ENCODE measurements at places on chromosomes 6 and 20. TPM values are rescaled to one million over a fixed set of nuclear protein-coding genes. Genes with fewer than 3 reads are reported as not detected.

DNA sequence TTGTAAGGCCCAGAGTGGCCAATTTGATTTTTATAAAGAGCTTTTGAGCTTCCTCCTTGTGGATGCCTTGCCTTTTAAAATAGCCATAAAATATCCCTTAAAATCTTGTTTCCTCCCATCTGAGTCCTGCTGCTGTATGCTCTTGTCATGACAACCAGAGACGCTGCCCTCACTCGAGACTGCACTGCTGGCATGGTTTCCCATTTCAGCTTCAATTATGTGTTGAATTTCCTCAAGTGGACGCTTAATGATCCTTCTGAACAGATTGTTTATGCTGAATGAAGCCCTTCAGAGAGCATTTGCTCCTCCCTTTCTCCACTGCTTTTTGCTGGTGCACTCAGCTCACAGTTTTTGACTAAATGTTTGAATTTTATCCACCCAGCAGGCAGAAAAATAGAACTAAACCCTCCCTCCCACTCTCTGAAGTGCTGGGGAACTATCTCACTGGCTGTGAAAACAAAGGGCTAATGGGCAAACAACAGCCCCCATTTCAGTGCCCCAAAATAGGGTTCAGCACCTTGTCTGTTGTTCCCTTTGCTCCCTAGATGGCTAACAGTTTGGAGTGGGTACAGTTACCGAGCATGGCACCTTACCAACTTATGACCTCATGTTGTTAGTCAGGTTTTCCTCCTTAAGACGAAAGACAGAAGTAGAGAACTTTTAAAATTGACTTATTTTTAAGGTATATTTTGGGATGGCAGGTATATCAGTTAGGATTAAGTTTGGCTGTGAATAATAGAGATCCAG, 45.5 kb upstream of the RNF8 start:
- no peaks in the 10 kb centered on the region for H3K27me3 ChIP-seq
- no peak overlapping the region for H3K4me3 ChIP-seq
- DNase-seq: peak; percentile 66
- H3K36me3 ChIP-seq: peaks cover 9% of the 10 kb centered on the region
- H3K4me1 ChIP-seq: peaks cover 15% of the 10 kb centered on the region

GRCh38 chr6:152499931-152500330, 137.2 kb downstream of the SYNE1 start:
- no peaks in the 10 kb centered on the region for H3K27me3 ChIP-seq
- H3K36me3 ChIP-seq: no peaks in the 10 kb centered on the region
- no peak for DNase-seq
- no peaks in the 10 kb centered on the region for H3K4me1 ChIP-seq
- no peak overlapping the region for H3K4me3 ChIP-seq

DNA sequence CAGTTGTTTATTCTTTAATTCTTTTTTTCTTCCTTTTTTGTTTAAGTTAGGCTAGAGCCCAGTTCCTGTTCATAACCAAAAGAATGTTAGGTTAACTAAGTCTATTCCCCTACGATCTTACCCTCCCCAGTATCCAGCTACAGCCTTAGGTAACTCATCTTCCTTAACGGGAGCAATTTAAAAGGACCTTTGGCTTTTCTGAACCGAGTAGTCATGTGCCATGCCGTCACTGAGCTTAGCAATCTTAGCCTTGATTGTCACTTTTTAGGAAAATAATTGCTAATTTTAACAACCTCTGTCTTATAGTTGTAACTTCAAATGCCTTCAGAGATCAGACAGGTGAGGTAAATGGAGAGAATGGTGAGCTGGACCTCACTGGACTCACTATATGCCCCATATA, 6.2 kb downstream of the METTL24 start:
- H3K36me3 ChIP-seq: no peaks in the 10 kb centered on the region
- H3K4me1 ChIP-seq: peaks cover 11% of the 10 kb centered on the region
- H3K4me3 ChIP-seq: no peak overlapping the region

DNA sequence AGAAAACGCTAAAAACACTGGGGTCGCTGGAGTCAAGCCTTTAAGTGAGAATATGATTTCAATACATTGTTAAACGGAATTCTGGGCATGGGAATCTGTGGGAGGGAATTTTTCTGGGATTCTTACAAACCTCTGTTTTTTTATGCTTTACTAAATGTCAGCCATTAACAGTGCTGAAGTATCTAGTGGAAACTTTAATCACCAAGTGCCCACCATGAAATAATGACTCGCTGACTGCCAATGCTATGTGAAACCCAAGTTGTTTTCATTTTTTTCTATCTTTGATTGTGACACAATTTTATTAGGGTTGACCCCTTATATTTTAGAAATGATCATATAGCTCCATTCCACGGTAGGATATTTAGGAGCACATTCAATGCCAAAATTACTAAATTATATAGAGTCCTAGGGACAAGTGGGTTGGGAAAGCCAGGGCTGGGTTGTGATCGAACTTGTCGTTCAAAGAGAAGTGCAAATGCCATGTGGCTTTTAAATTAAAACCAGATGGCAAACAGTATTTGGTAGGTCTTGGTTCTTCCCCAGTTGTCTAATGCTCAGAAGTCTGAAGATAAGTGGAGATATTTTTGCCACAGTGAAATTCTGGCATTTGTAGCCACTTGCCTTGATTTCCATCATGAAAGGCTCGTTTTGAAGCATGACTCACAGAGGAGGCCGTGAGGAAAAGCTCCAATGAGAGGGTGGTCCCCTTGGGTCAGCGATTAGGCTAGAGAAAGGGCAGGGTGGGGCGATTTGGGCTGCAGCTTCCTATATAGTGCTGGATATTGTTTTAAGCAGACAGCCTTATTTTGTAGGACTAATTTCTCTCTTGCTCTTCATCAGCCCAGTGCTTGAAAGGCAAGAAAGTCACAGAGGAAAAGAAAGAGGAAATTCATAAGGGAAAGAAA, 254.4 kb upstream of the JAG1 start:
- DNase-seq: no peak
- no peaks in the 10 kb centered on the region for H3K27me3 ChIP-seq
- H3K36me3 ChIP-seq: no peaks in the 10 kb centered on the region
- H3K4me3 ChIP-seq: no peak overlapping the region

The COX4I2 gene
- total RNA-seq: 0.30 TPM

DNA sequence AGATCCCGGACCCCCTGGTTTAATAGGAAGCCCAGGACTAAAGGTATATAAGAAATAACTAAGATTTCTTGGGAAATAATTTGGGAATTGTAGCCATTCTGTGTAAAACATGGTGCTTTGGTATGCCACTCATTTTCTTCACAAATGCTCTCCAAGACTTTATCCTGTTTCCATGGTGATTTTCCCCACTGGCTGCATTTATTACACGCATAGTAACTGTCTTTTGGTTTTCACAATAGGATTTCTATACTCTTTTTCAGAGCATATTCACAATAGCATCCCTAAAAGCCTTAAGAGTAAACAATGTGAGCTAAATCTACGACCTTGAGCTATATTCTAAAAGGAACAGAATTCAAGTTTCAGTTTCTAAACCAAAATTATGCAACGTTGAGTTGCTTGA, 160.8 kb downstream of the COL9A1 start:
- no peaks in the 10 kb centered on the region for H3K4me1 ChIP-seq
- no peak overlapping the region for H3K4me3 ChIP-seq
- no peaks in the 10 kb centered on the region for H3K36me3 ChIP-seq

DNA sequence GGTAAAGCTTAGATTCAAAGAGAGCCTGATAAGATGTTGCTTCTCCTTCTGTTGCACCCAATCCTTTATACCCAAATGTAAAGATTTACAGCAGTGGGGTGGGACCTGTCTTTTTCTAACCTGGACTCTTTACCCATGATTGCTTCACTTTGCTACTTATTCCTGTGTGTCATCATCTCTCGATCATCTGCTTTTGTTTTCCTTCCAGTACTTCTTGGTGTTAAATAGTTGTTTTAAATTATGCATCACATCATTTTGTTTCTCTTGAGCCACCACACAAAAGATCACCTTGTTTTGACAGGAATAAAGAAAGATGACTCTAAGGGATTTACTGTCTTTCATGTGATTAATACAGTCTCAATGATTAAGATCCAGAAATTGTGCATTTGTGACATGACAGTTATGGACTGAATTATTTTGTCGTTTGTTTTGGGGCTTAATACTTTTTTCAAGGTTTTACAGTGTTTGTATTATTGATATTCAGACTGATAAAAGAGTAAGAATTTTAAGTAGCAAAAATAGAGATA, 123.1 kb downstream of the CDKAL1 start:
- DNase-seq: no peak
- no peaks in the 10 kb centered on the region for H3K4me1 ChIP-seq
- H3K36me3 ChIP-seq: no peaks in the 10 kb centered on the region
- no peak overlapping the region for H3K27ac ChIP-seq
- H3K27me3 ChIP-seq: no peaks in the 10 kb centered on the region

- H3K4me3 ChIP-seq: no peak overlapping the region
- no peak overlapping the region for H3K27ac ChIP-seq
- DNase-seq: no peak
- H3K27me3 ChIP-seq: no peaks in the 10 kb centered on the region
- H3K4me1 ChIP-seq: peaks cover 17% of the 10 kb centered on the region
These were observed 57.1 kb downstream of the SNAI1 start for GRCh38 chr20:50039706-50040431.

GRCh38 chr6:33813990-33814985, 10.5 kb upstream of the MLN start:
- H3K4me1 ChIP-seq: peaks cover 26% of the 10 kb centered on the region
- H3K36me3 ChIP-seq: no peaks in the 10 kb centered on the region
- DNase-seq: no peak

DNA sequence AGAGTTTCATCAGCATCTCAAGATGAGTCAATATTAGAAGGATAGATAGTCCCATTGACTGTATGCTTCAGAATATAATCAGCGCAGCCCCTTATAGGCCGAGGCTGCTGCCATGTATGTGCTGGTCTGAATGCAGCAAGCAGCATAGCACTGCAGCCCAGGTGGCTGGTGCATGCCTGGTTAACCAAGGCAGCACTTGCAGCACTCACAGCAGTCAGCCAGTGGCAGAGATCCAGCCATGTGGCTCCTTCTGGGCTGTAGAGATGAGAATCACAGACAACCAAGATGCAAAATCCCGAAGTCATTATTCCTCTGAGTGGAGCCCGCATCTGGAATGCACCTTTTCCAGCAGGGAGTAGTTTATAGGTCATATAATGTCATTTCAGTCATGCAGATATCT, 251.9 kb downstream of the UST start:
- H3K27ac ChIP-seq: no peak overlapping the region
- H3K4me1 ChIP-seq: no peaks in the 10 kb centered on the region
- no peaks in the 10 kb centered on the region for H3K36me3 ChIP-seq
- H3K4me3 ChIP-seq: no peak overlapping the region
- no peaks in the 10 kb centered on the region for H3K27me3 ChIP-seq

The KIF25 gene
- not detected for total RNA-seq

- peak overlapping the region; percentile 52 for H3K27ac ChIP-seq
- peak; percentile 43 for DNase-seq
- no peaks in the 10 kb centered on the region for H3K27me3 ChIP-seq
These were observed 26.8 kb downstream of the PAQR8 start for GRCh38 chr6:52388790-52389189.

The TASP1 gene
- 20.4 TPM for total RNA-seq

The TBXT gene
- total RNA-seq: not detected
